ENCODE measurements at places on chromosomes 3 and 15.
A peak's percentile ranks its signal among the peaks of the same experiment; 100 is the strongest.

- DNase-seq: no peak
These were observed 36.0 kb upstream of the HDGFL3 start for GRCh38 chr15:83243634-83244033.

DNA sequence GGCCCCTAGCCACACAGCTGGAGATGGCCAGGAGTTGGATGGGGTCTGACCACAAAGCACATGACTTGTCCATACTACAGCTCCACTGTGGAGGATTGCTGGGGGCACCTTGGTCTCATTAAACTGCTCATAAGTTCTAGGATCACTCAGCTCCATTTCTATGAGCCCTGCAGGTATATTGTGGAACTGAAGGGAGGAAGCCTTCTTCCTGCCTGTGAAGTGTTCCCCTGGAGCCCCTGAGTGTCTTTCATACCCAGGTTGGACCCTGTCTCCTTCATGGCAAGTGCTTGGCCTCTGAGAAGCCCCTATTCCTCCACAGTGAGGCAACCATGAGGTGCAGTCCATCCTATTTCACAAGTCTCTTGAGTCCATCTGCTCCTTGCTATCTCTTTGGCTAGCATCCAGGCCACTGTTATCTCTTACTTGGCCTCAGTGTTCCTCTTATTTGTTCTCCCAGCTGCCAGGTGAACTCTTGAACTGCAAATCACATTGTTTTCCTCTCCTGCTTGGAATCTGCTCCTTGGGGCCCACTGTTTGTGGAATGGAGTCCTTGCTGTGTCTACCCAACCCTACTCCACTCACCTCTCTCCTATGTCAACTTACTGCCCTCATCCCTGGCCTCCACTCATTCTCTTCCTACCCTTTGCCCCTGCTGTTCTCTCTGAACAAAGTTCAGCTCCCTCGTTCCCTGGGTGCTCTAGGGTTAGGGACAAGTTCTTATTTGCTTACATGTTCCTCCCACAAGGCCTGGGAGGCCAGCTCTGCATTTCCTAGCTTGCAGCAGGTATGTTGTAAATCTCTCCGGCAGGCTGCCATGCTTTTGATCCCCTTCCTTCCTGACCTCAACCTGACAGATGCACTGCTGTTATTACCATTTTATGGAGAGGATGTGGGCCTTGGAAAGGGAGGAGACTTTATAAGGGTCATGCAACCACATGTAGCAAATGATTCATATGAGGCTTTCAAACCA is 1.2 kb downstream of the ACOX2 start:
- no peak for DNase-seq

- DNase-seq: no peak
These were observed 53.1 kb upstream of the XCR1 start for GRCh38 chr3:46080124-46080968.

- no peak for DNase-seq
These were observed 65.6 kb upstream of the HEG1 start for GRCh38 chr3:125121246-125122010.

DNA sequence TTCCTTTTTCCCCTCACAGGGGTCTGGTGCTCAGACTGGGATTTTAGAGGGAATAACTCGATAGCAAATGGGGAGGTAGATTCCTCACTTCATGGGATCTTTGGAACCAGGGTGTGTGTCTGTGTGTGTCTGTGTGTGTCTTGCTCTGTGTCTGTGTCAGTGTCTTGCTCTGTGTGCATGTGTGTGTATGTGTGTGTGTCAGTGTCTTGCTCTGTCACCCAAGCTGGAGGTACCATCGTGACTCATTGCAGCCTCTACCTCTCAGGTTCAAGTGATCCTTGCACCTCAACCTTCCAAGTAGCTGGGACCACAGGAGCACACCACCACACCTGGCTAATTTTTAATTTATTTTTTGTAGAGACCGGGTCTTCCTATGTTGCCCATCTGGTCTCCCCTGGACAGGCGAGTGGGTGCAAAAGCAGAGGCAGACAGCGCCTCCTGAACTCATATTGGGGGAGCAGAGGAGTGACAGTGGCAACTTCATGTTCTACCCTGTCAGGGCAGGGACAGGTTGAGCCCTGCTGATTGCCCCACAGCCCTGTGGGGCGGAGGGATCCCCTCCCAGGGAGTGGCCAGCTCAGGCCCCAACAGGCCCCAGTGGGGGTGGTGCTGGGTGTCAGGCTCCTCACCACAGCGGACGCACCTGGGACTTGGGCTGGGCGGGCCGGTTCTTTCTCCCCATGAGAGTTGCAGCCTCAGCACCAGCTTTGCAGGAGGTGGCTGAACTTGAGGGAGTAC is 10.4 kb upstream of the SEMA4B start:
- no peak for DNase-seq

DNA sequence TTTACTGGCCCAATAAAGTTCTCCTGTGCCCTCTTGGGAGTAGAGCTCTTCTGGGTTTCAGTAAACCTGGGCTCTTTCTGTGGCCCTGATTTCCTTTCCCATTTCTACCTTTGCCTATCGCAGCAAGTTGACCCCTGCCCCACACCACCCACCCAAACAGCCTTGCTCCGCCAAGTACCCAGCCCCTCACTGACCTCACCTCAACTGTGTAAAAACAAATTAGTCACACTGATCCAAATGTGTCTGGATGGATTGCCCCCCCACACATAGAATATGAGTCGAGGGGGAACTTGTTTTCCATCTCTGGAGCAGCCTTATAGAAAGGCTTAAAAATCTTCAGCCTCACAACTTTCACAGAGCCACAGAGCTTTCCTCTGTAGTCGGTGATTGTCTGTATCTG is 28.6 kb upstream of the VEPH1 start:
- DNase-seq: no peak

- DNase-seq: peak; percentile 39
These were observed 4.4 kb downstream of the AHSG start for GRCh38 chr3:186617036-186617946.

- DNase-seq: no peak
These were observed 364.9 kb upstream of the DPPA4 start for GRCh38 chr3:109702252-109702651.

- DNase-seq: no peak
These were observed 213.7 kb downstream of the ALCAM start for GRCh38 chr3:105580296-105580965.

DNA sequence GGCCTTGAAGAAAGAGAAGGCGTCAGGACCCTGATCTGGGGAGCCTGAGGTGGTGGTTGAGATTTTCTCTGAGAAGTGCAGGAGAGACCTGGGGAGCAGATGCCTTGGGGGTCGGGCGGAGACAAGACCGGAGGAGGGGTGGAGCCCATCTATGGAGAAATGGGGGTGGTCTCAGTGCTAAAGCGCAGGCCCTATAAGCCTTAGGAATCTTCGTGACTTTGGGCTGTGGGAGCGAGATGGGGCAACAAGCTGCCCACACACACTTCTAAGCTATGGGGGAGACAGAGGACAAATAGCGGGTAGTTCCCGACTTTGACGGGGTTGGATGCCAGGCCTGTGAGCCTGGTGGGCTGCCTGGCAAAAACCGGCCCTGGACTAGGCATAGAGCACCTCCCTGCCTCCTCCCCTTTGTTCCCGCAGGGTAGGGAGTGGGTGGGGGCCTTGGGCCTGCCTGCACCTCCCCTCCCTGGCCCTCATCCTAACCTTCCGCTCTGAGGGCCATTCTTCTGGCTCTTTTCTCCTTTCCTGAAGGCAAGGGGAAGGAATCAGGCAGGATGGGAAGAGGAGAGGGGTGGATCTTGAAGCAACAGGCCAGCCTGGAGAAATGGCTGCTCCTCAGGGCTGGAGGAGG is 880 bp downstream of the NISCH start:
- peak; percentile 46 for DNase-seq

GRCh38 chr3:119352034-119352609 is 57.9 kb downstream of the ARHGAP31 start:
- DNase-seq: no peak

GRCh38 chr15:92035961-92036360 is 182.5 kb downstream of the SLCO3A1 start:
- DNase-seq: no peak

- DNase-seq: no peak
These were observed 15.5 kb upstream of the PSTPIP1 start for GRCh38 chr15:76979331-76979925.

DNA sequence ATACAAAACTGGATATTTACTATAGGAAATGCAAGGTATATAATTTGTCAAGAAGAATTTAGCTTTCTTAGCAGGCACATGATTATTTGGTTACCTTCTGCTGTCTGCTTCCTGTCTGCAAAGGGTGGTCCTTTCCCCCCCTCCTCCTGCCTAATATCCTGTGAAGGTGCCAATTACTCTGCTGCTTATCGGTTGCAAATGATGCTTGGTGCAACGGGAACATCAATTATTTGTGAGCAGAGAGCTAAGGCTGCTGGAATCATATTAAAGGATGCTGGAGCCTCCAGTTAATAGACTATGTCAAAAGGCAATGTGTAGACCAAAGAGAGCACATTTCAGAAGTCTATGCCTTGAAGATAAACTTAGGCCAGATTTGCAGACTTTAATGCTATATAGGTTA is 443.7 kb upstream of the ONECUT1 start:
- DNase-seq: no peak

DNA sequence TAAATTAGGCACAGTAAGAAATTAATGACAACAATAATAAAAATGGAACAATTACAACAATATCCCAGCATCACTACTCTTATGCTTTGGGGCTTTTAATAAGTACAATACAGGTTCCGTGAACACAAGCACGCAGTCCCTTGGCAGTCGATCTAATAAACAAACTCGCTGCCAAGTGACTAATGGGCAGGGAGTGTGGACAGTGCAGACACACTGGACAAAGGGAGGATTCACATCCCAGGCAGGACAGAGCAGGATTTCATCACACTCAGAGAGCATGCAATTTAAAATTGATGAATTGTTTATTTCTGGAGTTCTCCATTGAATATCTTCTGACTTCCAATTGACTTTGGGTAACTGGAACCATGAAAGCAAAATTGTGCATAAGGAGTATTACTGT is 524.1 kb upstream of the CFAP20DC start:
- no peak for DNase-seq

DNA sequence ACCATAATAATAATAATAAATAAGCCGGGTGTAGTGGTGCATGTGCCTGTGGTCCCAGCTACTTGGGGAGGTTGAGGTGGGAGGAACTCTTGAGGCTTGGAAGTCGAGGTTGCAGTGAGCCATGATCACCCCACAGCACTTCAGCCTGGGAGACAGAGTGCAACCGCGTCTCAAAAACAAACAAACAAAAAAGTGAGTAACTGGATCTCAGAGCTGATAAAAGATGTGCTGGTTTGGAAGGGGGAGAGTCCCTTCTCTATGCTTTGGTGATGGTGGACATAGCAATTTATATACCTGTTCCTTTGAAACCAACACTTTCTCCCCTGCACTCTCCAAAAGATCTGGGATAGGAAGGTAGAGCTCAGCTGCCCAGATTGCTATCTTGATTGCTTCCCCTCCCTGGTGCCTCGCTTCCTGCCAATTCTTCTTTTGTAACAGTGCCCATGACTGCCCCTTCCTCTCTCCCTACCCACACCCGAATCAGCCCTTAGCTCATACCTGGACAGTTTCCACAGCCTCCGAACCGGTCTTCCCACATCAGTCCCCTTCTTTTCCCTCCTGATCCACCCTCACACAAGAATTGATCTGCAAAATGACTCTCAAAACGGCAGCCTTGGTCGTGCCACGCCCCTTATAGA is 55.1 kb upstream of the UBE2E1 start:
- DNase-seq: no peak

DNA sequence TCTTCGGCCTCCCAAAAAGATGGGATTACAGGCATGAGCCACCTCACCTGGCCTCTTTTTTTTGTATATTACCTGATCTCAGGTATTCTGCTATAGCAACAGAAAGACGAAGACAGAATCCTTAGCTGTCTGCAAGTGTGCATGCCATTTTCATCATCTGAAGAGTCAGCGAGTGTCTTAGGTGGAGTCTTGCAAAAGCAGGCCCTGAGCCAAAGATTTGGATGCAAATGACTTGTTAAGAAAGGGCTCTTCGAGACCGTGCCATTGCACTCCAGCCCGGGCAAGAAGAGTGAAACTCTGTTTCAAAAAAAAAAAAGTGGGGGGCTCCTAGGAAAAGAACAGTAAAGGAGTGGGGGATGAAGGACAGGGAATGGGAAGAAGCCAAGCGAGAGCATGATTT is 10.2 kb upstream of the TRIM69 start:
- no peak for DNase-seq

GRCh38 chr3:32046102-32046501 is 60.3 kb upstream of the GPD1L start:
- DNase-seq: no peak

GRCh38 chr15:85525755-85526154 is 145.4 kb downstream of the AKAP13 start:
- no peak for DNase-seq

- no peak for DNase-seq
These were observed 75.2 kb downstream of the LIPC start for GRCh38 chr15:58506783-58507668.

DNA sequence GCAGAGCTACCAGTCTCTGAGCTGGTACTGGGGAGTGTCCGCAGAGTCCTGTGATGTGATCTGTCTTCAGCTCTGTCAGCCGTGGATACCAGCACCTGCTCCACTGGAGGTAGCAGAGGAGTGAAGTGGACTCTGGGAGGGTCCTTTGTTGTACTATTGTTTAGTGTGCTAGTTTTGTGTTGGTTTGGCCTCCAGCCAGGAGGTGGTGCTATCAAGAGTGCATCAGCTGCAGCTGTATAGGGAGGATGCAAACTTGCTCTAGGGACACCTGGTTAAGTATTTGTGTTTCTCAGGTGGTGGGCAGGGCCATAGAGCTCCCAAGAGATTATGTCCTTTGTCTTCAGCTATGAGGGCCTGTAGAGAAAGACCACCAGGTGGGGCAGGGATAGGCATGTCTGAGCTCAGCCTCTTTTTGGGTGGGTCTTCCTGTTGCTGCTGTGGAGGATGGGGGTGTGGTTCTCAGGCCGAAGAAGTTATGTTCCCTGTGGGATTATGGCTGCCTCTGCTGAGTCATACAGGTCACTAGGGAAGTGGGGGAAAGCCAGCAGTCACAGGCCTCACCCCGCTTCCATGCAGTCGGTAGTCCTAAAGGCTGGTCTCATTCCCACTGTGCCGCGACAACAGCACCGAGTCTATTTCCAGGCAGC is 443.2 kb upstream of the TBL1XR1 start:
- DNase-seq: no peak

GRCh38 chr3:192188218-192188835 is 539.0 kb downstream of the FGF12 start:
- DNase-seq: peak; percentile 50

DNA sequence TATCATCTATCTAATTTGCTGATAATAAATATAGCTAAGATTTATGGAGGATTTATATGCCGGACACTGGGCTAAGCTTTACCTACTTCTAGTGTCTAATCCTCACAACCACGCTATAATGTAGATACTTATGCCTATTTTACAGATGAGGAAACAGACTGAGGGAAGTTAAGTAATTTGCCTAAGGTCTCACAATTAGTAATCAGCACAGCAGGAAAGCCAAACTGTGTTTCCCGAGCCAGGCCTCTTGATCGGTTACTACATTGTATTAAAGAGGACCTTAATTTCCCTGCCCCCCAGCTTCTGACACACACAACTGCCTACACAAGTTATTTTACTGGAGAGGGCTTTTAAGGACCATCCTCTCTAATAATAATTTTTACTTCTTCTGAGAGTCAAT is 40.9 kb downstream of the ONECUT1 start:
- DNase-seq: no peak

- DNase-seq: peak; percentile 69
These were observed 82.4 kb upstream of the DLG1 start for GRCh38 chr3:197380786-197381185.

All from SK-N-DZ (cell line).